ENCODE measurements at places on chromosomes 2 and 18.

DNA sequence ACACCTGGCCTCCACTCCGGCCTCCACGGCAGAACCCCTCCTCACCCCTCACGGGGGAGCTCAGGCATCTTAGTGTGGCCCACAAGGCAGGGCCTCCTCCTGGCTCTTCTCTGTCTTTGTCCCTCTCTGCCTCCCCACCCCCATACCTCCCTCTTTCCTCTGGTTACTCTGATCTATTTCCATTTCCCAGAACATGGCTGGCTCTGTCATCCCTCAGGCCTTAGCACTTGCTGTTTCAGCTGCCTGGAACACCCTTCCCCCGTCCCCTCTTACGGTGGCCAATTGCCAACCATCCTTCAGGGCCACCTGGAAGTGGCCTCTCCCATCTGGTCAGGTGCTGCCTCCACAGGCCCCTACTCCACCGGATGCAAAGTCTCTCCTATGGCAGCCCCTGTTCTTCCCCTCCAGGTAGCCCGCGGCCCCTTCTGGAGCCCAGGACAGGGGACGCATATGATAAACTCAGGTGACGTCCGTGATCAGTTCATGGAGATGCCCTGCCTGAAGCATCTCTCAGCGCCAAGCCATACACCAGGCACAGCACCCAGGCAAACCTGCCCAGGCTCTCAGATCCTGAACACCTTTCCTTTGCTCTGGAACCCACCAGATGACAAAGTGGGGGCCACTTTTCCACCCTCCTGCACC, 3.6 kb upstream of the ECEL1 start:
- DNase-seq = no peak

DNA sequence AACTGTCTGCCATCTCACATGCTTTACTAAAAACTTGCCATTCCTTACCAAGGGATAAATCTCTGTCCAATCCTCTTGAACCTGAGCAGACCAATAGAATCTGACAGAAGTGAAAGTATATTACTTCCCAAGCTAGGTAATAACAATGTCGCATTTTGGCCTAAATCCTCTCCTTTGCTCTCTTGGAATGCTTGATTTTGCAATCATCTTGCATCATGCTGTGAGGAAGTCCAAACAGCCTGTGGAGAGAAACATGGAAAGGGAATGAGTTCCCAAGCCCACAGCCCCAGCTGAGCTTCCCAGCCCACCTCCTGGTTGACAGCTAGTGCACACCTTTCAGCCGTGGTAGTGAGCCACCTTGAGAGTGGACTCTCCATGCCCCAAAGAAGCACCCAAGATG, 540.6 kb downstream of the STK39 start:
- DNase-seq = no peak

DNA sequence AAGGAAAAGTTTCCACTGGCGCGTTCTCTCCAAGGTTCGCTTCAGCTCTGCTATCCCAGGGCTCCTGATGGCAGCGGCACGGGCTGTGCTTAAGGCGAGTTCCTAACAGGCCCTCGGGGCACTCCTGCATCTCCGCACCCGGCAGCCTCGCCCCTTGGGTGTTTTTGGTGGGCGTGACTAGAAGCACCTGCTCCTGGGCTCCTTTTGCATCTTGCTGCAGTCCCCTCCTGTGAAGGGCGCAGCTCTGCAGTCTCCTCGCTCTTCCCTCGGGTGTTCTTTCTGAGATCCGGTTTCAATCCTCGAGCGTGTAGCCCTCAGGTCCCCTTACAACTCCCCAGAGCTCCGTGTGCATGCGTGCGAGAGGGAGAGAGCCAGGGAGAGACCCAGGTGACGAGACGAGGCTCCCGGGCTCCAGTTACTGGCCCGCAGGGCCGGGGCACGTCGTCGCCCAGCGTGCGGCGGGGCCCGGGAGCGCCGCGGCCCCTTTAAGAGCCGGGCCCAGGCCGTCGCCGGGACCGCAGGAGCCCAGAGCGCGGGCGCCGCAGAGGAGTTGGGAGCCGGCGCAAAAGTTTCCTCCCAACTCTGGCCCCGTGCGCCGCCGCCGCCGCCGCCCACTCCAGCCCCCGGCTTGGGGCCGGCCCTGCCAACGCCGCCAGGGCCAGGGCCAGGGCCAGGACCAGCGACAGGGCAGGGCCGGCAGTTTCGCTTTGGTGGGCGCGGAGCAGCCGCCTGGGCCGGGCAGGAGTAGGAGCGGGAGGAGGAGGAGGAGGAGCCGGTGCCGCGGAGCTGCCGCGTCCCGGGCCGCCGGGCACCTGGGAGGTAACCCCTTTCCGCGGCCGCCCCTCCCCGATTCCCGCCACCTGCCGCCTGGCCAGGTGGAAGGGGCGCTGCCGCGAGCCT, at the start of gene PARD3B:
Gene PARD3B, plus strand, starts transcription at position 515 of the 900 bp plus-strand sequence. CDS start 525 bp downstream, outside the sequence.
- DNase-seq = peak; percentile 97

DNA sequence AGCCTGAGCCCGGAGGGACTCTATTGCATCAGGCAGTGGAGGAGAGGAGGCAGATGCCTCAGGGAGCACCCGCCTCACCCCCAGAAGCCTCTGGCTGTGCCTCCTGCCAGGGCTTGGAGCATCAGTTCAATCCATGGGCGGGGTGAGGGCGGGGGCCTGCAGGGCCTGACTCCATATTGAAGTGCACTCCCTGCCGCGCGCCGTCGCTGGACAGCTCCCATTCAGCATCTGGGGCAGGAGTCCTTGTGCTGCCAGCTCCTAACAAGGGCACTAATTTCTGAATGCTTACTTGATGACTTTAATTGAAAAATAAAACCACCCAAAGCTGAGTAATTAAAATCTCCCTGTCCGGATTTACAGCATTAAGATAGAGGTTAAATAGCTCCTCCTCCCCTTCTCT, 23.8 kb downstream of the C1QL2 start:
- no peak for DNase-seq

- no peak for DNase-seq
Measured at GRCh38 chr2:20596973-20597859, 53.7 kb downstream of the HS1BP3 start.

- DNase-seq = peak; percentile 70
Measured at GRCh38 chr2:130391872-130392670, 36.2 kb downstream of the PTPN18 start.

GRCh38 chr2:65878011-65878340, 445.6 kb upstream of the SPRED2 start:
- DNase-seq = no peak

- DNase-seq = no peak
Measured at GRCh38 chr2:48043746-48044145, 137.4 kb upstream of the FBXO11 start.

- no peak for DNase-seq
Measured at GRCh38 chr2:3200420-3200939, 177.1 kb downstream of the EIPR1 start.

DNA sequence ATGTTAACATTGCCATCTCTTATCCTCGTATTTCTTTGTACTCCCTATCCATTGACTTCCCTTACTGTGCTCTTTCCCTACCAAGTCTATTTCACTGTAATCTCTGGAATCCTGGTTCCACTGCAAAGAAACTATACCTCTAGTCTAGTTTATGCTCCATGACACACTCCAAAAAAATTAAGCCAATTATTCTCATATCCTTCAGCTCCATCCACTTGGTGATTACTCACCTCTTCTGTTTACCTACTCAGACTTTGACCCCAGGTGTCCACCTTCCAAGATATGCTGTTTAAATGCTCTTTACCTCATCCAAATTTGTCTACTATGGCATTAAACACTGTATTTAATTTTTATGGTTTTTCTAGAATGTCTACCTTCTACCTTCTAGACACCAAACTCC, 137.9 kb downstream of the ATAD2B start:
- no peak for DNase-seq

GRCh38 chr2:43391878-43392215, 165.4 kb upstream of the ZFP36L2 start:
- no peak for DNase-seq

DNA sequence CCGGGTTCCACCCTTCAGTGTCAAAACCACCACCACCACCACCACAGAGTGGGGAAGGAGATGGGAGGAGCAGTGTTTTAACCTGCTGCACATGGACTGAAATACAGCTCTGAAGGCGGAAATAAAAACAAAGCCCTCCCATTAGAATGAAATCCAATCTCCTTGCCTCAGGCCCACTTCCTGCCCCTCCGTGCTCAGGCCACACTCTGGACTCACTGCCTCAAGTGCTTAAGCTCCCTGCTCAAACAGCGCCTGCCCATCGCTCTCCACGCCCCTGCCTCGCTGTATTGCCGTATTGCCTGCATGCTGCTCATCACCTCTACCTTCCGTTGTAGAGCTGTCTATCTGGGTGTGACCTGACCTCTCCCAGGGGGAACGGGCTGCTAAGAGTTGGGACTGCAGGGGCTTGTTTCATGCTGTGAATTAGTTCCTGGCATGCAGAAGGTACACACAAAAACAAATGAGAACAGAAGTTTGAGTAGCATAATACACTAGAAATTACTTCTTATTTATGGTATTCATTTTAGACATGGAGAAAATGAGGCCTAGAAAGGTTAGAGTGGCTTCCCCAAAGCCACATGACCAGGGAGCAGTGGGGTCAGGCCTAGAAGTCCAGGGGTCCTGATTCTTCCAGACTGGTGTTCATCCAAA, 31.6 kb upstream of the NEB start:
- no peak for DNase-seq

DNA sequence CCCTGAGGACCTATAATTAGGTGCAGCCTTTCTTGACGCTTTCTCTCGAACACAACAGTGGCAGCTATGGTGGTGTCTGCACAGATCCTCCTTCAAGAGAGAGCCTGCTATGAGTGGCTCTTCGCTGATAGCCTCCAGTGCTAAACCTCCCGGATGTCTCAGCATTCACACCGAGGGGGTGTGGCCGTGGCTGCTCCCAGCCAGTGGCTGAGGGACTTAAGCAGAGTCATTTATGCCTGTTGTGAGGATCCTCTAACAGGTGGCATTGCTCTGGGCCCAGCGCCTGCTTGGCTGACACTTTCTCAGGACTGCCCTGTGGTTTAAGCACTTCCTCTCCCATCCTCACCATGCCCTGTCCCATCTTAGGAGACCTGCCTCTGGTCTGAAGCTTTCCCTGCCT, 592.0 kb upstream of the LRRTM1 start:
- no peak for DNase-seq

DNA sequence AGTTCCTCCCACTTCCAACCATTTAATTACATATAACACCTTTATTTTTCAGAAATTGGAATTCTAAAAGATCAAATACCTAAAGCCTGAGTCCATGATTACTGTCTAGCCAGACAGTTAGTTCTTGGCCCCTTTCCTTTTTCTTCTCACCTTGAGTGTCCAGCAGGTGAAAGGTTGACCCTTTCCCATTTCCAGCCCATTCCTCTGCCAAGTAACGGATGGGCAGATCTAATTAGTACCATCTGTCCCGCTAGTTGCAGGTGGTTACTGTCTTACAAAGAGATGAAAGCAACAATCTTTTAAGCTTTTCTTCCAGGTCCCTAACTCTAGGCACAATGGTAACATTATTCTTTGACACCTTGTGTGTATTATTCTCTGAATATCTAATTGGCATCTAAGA, 506.7 kb downstream of the ARHGAP15 start:
- DNase-seq = no peak

DNA sequence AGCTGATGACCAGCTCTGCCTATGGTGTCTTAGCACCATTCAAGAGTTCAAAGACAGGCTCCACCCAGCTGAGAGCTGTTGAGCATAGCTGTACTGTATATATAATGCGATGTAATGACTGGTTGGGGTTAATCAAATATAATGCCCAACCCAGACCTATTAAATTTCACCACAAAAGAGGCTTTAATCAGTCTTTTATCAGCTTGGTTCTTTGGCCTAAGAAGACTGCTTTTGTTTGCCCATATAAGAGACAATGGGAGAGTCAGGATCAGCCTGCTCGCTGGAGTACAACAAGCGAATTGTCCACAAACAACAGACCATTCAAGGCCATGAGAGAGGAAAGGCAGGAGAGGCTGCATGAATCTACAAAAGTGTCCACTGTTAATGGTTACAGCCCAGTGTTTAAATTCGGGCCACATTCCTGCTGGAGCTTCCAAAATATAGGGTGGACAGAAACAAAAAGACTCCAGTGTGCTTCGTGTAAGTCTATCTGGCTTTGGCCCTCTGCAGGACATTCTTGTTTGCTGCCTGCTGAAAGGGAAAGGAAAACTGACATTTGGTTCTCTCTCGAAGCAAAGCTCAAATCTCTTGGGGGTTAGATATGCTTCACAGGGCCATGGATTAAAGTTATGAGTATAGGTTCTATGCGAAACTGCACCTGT, 299.0 kb upstream of the FBXO11 start:
- DNase-seq = peak; percentile 8

DNA sequence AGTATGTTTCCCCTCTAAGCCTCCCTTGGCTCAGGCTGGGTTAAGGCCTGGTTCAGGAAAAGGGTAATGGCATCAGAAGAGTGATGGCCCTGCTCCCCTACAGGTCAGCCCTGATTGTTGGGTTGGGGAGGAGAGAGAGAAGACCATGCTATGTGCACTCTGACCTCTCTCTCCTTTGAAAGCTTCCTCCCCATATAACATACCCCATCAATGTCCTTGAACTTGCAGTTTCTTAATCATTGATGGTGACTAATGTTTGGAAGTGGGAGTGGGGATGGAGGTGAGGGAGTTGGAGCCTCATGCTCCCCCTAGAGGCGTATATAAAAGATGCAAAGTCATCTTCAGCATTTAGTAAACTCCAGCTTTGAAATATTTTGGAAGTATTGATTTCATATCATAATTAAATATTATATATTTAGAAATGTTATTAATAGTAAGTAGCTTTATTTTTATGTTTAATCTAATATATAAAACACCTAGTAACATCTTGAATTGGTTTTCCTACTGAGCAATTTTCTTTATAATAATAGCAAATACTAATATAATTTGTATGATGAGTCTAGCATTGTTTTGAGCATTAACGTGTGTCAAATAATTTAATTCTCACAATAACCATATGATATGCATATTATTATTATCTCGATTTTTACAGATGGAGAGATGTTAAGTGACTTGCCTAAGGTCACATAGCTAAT, 8.8 kb downstream of the PLCL1 start:
- DNase-seq = peak; percentile 5

- no peak for DNase-seq
Measured at GRCh38 chr2:213247566-213247965, 36.7 kb upstream of the SPAG16 start.

- DNase-seq = no peak
Measured at GRCh38 chr2:96540136-96540535, 3.6 kb downstream of the ARID5A start.

DNA sequence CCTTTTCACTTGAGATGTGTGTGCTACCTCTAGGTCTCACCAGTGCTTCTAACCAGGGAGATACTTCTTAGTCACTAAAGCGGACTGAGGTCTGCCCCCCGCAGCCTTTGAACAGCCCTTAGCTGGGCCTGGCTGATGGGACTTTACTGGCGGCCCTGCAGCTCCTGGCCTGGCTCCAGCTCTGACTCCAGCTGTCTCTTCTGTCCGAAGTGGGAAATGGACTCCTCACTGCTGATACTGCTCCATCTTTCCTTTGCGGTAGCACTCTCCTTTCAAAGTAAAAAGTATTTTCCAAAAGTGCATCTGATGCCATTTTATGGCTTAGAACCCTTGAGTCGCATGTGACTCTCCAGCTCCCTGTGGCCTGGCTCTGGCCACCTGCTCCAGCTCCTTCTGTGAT, 64.5 kb downstream of the ATP9B start:
- DNase-seq = no peak

DNA sequence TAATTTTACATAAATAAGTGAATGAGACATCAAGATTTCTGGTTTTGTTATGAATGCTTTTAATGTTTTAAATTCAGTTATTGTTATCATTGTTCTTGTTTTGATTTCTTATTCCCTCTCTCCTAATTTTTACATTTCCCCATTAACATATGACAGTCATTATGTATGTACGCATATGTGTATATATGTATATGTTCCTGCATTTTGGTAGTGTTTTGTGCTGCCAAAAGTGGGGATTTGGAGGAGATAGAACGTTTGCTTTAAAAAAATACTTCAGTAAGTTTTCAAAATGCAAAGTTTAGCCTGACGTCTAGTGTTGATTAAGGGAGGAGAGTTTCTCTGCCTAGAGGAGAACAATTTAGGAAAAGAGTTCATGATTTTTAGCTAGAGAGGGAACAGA, 385.2 kb downstream of the EPHA4 start:
- no peak for DNase-seq
